Gastrocnemius medialis (tissue), 4 donors: ENCODE measurements at places on chromosomes 3 and 15. TPM values are rescaled to one million over a fixed set of nuclear protein-coding genes. Genes with fewer than 3 reads are reported as not detected.

SI gene
- not detected for total RNA-seq

TTLL13 gene
- total RNA-seq: not detected

MAGEL2 gene
- not detected for total RNA-seq

COL8A1 gene
- total RNA-seq: 7.0 TPM

MAP6D1 gene
- 9.1 TPM for total RNA-seq

SMC4 gene
- 24.3 TPM for total RNA-seq

TGM4 gene
- not detected for total RNA-seq

CRYGS gene
- total RNA-seq: not detected

FAM98B gene
- total RNA-seq: 3.9 TPM

MYO5C gene
- total RNA-seq: 1.2 TPM

AHSG gene
- total RNA-seq: 1.1 TPM

DNAH12 gene
- total RNA-seq: 0.02 TPM

ITIH1 gene
- not detected for total RNA-seq

SLCO3A1 gene
- total RNA-seq: 3.4 TPM

PTX3 gene
- 2.5 TPM for total RNA-seq

FRMD5 gene
- 0.04 TPM for total RNA-seq

HRH1 gene
- 1.0 TPM for total RNA-seq

ZPLD1 gene
- 0.09 TPM for total RNA-seq

SSUH2 gene
- not detected for total RNA-seq

ZNF501 gene
- 0.92 TPM for total RNA-seq

CTXN2 gene
- not detected for total RNA-seq

SPATA12 gene
- not detected for total RNA-seq

SLC2A2 gene
- total RNA-seq: not detected

C15orf39 gene
- 3.8 TPM for total RNA-seq

GOLGA6B gene
- not detected for total RNA-seq

MINDY4B gene
- not detected for total RNA-seq

SOX14 gene
- total RNA-seq: not detected
